GM23338 (cell line): ENCODE measurements at places on chromosomes 3 and 15. TPM values are rescaled to one million over a fixed set of nuclear protein-coding genes. Genes with fewer than 3 reads are reported as not detected.
A peak's percentile ranks its signal among the peaks of the same experiment; 100 is the strongest.

CTXN2 gene
- not detected in 2 replicates for total RNA-seq

ANKRD34C gene
- total RNA-seq, result not detected in 2 replicates

TNFAIP8L3 gene
- 0.31 and 0.54 TPM in 2 replicates for total RNA-seq

DNA sequence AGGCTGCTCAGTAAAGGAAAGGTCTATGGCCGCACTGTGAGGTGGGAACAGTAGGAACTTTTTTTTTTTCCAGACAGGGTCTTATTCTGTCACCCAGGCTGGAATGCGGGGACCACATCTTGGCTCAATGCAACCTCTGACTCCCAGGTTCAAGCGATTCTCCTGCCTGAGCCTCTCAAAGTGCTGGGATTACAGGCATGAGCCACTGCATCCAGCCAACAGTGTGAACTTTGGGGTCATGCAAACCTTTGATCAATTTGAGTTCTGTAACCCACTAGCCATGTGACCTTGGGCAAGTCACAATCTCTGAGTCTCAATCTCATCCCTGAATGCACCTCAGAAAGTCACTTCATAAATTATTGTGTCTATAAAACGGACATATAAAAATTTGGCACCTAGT lies 286.8 kb upstream of the CTNNB1 start:
- H3K4me3 ChIP-seq, result no peak overlapping the region
- no peaks in the 10 kb centered on the region for H3K27me3 ChIP-seq
- no peak for DNase-seq
- no peak overlapping the region for H3K27ac ChIP-seq
- H3K4me1 ChIP-seq, result no peaks in the 10 kb centered on the region

GRCh38 chr3:48187579-48188265 lies 495 bp downstream of the CDC25A start:
- H3K27ac ChIP-seq, result peak overlapping the region; percentile 57
- peaks cover 28% of the 10 kb centered on the region for H3K4me1 ChIP-seq
- H3K36me3 ChIP-seq, result peaks cover 31% of the 10 kb centered on the region

GRCh38 chr3:116739678-116740077 lies 30.1 kb downstream of the TUSC7 start:
- H3K27me3 ChIP-seq, result no peaks in the 10 kb centered on the region
- no peak for DNase-seq
- H3K36me3 ChIP-seq, result no peaks in the 10 kb centered on the region
- no peaks in the 10 kb centered on the region for H3K4me1 ChIP-seq
- H3K27ac ChIP-seq, result no peak overlapping the region
- H3K4me3 ChIP-seq, result no peak overlapping the region

GRCh38 chr15:81886080-81886479 lies 159.7 kb downstream of the MEX3B start:
- H3K27ac ChIP-seq, result no peak overlapping the region
- H3K27me3 ChIP-seq, result no peaks in the 10 kb centered on the region
- no peak for DNase-seq
- H3K4me1 ChIP-seq, result no peaks in the 10 kb centered on the region

DNA sequence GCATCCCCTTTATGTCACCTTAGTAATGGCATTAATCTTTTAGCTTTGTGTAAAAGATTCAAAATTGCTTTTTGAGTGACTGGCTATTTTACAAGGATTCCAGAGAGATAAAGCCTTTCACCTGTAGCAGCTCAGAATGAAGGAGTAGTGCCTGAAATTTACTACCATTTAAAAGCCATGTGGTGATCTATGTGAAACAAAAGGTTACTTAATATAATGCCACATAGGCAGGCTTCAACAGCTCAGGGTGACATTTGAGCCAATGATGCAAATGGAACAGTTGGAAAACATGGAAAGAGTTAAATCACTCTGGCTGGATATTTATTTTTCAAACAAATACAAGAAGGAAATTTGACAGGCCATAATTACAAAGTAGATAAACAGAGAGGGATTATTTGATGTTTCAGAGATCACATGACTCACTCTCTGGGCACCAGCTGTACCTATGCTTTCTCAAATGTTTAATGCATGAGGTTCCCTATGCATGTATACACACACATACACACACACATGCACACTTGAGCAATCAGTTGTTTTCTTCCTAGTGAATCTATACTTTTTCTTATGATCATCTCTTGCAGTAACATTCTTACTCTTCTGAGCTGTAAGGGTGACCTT lies 171.5 kb downstream of the ZMAT3 start:
- no peaks in the 10 kb centered on the region for H3K27me3 ChIP-seq
- DNase-seq, result no peak
- no peaks in the 10 kb centered on the region for H3K4me1 ChIP-seq
- H3K27ac ChIP-seq, result no peak overlapping the region
- no peaks in the 10 kb centered on the region for H3K36me3 ChIP-seq
- H3K4me3 ChIP-seq, result no peak overlapping the region

GRCh38 chr15:35657679-35658311 lies 111.8 kb upstream of the DPH6 start:
- no peaks in the 10 kb centered on the region for H3K27me3 ChIP-seq

GRCh38 chr3:17580901-17581300 lies 161.5 kb downstream of the TBC1D5 start:
- no peak overlapping the region for H3K27ac ChIP-seq
- no peak overlapping the region for H3K4me3 ChIP-seq
- DNase-seq, result no peak
- no peaks in the 10 kb centered on the region for H3K36me3 ChIP-seq

DNA sequence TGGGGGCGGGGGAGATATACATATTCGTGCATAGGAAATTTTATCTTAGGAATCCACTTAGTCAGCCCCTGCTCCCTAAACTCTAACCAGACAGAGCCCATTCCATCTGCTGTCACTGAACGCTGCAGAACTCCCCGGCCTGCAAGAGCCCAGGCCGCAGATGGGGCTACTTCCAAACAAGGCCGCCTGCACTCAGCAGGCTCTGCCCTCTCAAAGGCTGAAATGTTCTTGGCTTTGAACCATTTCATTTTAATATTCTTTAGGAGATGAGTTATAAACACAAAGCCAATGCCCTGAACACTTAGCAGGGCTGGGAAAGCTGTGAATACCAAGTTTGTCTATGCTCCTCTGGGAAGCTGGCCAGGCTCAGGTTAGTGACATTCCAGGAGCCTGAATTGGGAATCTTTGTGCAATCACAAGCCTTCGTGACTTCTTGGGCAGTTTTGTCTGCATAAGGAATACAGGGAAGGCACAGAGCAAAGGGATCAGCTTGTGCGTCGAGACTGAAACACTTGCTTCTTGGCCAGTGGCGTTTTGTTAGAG lies 65.0 kb downstream of the SYNM start:
- no peaks in the 10 kb centered on the region for H3K4me1 ChIP-seq
- no peak overlapping the region for H3K27ac ChIP-seq
- H3K36me3 ChIP-seq, result no peaks in the 10 kb centered on the region
- no peak overlapping the region for H3K4me3 ChIP-seq
- no peaks in the 10 kb centered on the region for H3K27me3 ChIP-seq

GRCh38 chr3:160210341-160210740 lies 14.9 kb upstream of the C3orf80 start:
- no peaks in the 10 kb centered on the region for H3K27me3 ChIP-seq
- H3K36me3 ChIP-seq, result no peaks in the 10 kb centered on the region
- no peaks in the 10 kb centered on the region for H3K4me1 ChIP-seq

DNA sequence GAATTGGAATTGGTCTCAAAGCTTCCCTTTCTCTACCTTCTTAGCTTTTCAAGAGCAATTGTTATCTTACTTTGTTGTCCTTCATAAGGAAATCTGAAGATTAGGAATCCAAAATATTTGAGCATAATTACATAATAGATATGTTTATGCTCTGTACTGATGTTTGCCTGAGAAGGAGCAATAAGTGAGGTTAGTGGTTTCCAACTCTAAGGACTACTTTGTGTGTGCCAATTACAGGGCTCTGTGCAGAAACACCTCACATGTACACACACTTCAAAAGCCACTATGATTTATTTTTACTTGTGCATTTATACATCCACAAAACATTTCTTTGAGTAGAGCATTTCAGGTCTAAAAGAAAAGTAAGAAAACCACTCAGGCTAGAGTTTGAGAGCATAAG lies 49.9 kb downstream of the MME start:
- no peak for DNase-seq
- H3K36me3 ChIP-seq, result no peaks in the 10 kb centered on the region
- H3K4me3 ChIP-seq, result no peak overlapping the region
- peaks cover 15% of the 10 kb centered on the region; the same call in 1 of the 2 replicates for H3K4me1 ChIP-seq
- no peaks in the 10 kb centered on the region for H3K27me3 ChIP-seq

DNA sequence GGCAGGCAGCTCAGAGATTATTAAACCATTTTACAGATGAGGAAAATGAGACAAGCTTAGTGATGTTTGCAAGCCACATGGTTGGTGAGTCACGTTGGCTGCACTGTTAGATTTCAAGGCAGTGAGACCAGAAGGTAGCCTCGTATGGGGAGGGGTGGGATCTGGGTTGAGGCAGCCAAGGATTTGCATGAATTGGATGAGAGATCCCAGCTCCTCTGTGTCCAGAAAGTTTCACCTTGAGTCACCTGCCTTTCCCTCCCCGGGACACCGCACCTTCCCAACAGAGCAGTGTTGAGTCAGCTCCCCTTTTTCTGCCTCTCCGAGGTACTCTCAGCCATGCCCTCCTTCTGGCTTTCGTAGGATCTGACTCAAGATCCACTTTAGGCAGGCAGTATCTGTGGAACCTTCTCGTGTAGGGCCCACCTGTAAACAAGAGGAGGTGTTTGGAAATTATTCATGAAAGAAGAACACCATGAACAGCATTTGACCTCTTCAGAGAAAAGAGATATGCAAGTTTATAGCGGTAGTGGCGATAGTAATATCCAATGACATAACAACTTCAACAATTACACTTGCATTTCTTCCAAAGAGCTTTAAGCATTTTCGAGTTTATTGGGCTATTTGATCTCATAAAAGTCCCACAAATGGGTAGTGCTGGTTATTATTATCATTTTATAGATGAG lies 46.8 kb upstream of the VPS8 start:
- DNase-seq, result no peak
- no peak overlapping the region for H3K4me3 ChIP-seq
- H3K27ac ChIP-seq, result no peak overlapping the region
- no peaks in the 10 kb centered on the region for H3K36me3 ChIP-seq
- H3K27me3 ChIP-seq, result no peaks in the 10 kb centered on the region

DNA sequence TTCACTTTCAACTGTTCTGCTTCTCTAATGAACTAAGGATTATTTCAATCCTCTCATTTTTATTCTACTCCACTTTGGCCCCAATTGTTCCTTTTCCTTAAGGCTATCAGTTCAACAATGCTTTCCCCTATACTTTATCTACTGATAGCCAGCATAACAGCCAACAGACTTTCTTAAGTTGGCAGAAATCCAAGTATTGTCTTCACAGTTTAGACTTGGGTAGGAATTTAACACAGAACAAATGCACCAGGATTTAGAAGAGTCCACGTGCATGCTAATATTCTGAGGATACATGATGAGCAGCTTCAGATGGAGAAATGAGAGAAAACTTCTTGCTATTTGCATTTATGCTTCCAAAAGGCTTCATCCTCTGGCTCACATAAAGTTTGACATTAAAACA lies 54.8 kb downstream of the FBN1 start:
- H3K4me1 ChIP-seq, result peaks cover 7% of the 10 kb centered on the region; the same call in 1 of the 2 replicates
- H3K27ac ChIP-seq, result no peak overlapping the region
- H3K27me3 ChIP-seq, result no peaks in the 10 kb centered on the region
- DNase-seq, result no peak
- no peak overlapping the region for H3K4me3 ChIP-seq

GRCh38 chr3:69379661-69380060 lies 6.2 kb downstream of the FRMD4B start:
- peaks cover 8% of the 10 kb centered on the region for H3K27me3 ChIP-seq
- H3K4me3 ChIP-seq, result no peak overlapping the region
- H3K27ac ChIP-seq, result no peak overlapping the region
- DNase-seq, result no peak

- no peak overlapping the region for H3K27ac ChIP-seq
- H3K27me3 ChIP-seq, result no peaks in the 10 kb centered on the region
- H3K4me3 ChIP-seq, result no peak overlapping the region
- no peak for DNase-seq
Measured at GRCh38 chr3:53936347-53936746, 44.7 kb upstream of the SELENOK start.

GRCh38 chr3:31116651-31117050 lies 222.2 kb upstream of the GADL1 start:
- H3K4me1 ChIP-seq, result peaks cover 21% of the 10 kb centered on the region
- H3K27ac ChIP-seq, result no peak overlapping the region
- no peak overlapping the region for H3K4me3 ChIP-seq
- H3K27me3 ChIP-seq, result no peaks in the 10 kb centered on the region
- DNase-seq, result no peak

DNA sequence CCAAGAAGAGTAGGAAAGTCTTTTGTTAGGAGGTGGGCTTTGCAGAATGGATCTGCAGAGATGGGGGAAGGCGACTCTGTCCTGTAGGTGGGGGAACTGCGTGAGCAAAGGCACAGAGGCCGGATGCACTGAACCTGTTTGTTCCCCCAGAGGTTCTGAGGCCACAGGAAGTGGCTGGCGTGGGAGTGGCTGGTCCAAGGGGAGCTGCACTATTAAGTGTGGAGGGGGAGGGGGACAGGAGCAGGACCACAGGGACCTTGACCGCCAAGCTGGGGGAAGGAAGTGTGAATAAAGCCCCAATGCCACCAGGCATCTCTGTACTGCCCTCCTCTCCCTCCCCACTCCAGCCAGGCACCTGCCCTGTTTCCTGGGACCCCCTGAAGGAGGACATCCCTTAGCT lies 51.8 kb downstream of the CYP11A1 start:
- DNase-seq, result no peak
- no peaks in the 10 kb centered on the region for H3K27me3 ChIP-seq
- peaks cover 37% of the 10 kb centered on the region for H3K4me1 ChIP-seq
- no peak overlapping the region for H3K27ac ChIP-seq
- no peaks in the 10 kb centered on the region for H3K36me3 ChIP-seq

DNA sequence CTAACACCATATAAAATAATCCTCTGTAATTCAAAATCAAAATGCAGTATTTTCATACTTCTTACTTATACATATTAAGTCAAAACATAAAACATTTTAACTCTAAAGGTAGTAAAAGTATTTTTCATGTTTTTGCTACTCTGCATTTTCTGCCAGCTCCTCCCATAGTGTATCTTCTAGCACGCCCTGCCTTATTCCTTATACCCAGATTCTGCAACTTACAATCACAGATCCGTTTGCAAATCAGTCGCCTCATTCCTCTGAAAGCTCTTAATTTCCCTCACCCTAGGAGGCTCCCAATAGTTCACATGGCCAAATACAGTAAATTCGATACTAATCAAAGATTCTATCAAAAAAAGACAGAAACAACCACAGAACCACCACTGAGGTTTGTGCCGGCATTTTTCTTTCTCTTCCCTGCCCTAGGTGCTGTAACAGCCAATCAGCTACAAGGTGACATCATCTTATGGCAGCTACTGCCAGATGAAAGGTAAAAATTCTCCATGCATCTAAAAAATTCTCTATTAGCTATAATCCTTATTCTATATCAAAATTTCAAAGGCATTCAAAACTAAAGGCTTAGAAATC lies 72.9 kb downstream of the CLASP2 start:
- peak; percentile 59 for DNase-seq
- peak overlapping the region; percentile 29 for H3K4me3 ChIP-seq
- peaks cover 30% of the 10 kb centered on the region for H3K4me1 ChIP-seq
- no peak overlapping the region for H3K27ac ChIP-seq
- no peaks in the 10 kb centered on the region for H3K27me3 ChIP-seq
- H3K36me3 ChIP-seq, result no peaks in the 10 kb centered on the region

DNA sequence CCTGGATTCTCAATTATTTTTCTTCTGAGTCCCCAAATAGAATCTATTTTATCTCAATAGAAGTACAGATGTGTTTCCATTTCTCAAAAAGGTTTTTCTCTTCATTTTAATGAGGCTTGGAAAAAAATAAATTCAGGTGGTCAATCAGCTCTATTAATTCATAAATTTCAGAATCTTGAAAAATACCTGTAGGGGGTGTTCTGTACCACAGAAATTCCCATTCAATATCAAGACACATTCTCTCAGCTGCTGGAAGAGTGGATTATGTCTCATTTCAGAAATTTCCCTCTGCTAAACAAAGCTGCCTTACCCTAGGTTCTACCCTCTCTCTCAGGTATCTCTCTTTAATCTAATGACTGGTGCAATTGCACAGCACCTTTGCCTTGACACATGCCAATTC lies 1121.2 kb downstream of the SI start:
- H3K4me1 ChIP-seq, result no peaks in the 10 kb centered on the region
- H3K36me3 ChIP-seq, result no peaks in the 10 kb centered on the region
- H3K27me3 ChIP-seq, result no peaks in the 10 kb centered on the region
- DNase-seq, result no peak
